ENCODE measurements at places on chromosomes 16 and 17. TPM values are rescaled to one million over a fixed set of nuclear protein-coding genes. Genes with fewer than 3 reads are reported as not detected.

- no peak for DNase-seq
Measured at GRCh38 chr16:85800321-85800669, 800 bp downstream of the COX4I1 start.

GRCh38 chr17:4426499-4427208 is 7.1 kb upstream of the SPNS3 start:
- no peak for DNase-seq

- DNase-seq = no peak
Measured at GRCh38 chr17:37041932-37042331, 93.2 kb downstream of the AATF start.

DNA sequence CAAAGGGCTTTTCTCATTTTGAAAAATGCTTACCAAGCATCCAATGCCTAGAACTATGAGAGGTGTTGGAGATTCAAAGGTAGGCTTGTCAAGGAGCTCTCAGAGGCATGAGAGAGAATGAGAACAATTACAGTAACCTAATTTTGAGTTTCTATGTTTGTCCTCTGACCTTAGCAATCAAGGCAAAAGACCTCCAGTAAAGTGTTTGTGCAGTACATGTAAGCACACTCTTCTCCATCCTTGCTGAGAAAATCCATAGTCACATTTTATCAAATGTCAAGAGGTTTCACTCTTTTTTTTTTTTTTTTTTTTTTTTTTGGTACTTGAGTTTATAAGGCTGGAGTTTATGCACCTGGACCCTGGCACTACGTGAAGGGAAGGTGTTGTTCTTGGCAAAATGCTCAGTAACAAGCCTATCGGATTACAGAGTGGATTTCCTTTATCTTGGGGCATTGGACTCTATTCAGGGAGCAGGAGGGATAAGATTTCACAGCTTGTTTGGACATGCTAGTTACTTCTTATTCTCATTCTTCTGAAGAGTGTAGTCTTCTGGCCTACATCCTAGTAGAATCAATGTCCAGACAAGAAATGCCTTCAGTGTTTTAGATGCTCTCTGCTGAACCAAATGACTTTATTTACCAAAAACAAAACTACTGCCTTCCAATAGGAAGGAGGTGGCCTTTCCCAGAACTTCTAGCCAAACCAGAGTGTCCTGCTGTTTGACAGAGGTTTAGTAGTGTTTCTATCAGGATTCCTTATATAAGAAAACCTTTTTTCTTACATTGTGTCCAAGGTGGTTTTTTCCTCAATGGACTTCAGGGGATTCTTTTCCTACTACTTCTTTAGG is 21.9 kb downstream of the KCNJ2 start:
- DNase-seq = peak; percentile 79

DNA sequence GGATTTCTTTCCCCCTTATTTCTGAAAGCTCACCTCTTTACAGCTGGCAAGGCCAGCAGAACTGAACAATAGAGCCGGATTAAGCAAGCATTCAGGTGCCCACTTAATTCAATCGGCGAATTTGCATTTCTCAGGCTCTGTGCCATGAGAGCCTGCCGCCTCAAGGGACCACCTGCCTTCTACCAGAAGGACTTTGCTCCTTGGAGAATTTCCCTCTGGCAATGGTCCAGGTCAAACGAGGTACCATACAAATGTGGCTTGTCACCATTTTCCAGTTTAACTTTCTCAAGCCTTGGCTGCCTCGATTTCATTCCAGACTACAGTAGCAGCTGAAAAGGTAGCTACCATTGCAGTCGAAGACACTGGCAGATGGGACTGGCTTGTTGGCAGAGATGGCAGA is 534.0 kb downstream of the MAF start:
- no peak for DNase-seq

- DNase-seq = no peak
Measured at GRCh38 chr17:78368854-78369495, 9.1 kb upstream of the SOCS3 start.

DNA sequence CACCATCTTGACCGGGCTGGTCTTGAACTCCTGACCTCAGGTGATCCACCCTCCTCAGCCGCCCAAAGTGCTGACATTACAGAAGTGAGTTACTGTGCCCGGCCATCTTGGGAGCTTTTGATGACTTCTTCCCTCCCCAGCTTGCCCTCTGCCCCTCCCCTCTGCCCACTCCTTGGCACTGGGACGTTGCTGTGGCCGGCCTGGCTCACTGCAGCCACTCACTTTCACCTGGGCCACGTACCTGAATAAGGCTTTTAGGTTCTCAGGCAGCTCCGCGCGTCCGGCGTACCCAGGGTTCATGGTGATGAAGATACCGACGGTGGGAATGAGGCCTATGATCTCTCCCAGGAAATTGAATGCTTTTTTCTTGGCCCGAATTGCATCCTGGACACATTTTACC is 81.6 kb downstream of the DNAH17 start:
- DNase-seq = no peak

DNA sequence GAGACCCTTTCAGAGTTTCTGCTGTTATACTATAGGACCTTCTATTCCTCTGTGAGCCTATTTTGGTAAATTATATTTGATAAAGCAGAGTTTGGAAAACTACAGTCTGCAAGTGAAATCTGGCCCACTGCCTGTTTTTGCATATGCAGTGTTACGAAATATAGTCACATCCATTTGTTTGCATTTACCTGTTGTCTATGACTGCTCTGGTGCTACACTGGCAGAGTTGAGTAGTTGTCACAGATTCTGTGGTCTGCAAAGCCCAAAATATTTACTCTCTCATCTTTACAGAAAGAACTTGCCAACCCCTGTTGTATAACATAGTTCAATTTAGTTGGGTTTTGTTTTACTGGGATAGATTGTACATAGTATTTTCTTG is 42.3 kb downstream of the TNRC6A start:
- no peak for DNase-seq

GRCh38 chr17:8976638-8977037 is 11.1 kb upstream of the PIK3R5 start:
- no peak for DNase-seq

DNA sequence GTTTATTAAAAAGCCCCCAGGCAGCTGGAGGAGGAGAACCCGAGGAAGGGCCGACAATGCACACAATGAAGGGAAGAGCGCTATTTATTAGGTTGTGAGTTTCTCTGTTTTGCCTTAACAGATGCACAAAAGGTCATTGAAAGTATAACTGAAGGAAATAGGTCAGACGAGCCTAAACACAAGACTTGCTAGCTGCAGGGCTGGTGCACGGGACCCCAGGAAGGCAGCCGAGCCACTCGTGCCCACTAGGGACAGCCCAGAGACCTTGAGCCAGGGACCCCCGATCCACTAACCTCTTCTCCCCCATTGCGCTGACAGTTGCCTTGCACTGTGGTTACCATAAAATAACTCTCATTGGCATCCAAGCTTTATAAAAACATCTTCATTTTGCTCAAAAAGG is 11.3 kb downstream of the LITAFD start:
- DNase-seq = no peak

The SMIM5 gene
- polyA plus RNA-seq = not detected

The KIAA0513 gene
- 3.4 TPM for polyA plus RNA-seq

The NUP93 gene
- polyA plus RNA-seq = 143 TPM

The TBX4 gene
- 0.01 TPM for polyA plus RNA-seq

The HOXB6 gene
- not detected for polyA plus RNA-seq

The CDIP1 gene
- polyA plus RNA-seq = 52.6 TPM

The TPSG1 gene
- polyA plus RNA-seq = not detected

The MYL11 gene
- polyA plus RNA-seq = 0.30 TPM

The CES5A gene
- polyA plus RNA-seq = not detected

Measured in foreskin keratinocyte (primary cell).